Adipose tissue (tissue), 3 donors: ENCODE measurements at places on chromosomes 7 and 10. TPM values are rescaled to one million over a fixed set of nuclear protein-coding genes. Genes with fewer than 3 reads are reported as not detected.

MARVELD1 gene
- polyA plus RNA-seq, result 29.9 TPM

CYP2C8 gene
- 0.27 TPM for polyA plus RNA-seq

NKX2-3 gene
- 1.1 TPM for polyA plus RNA-seq

DPYSL4 gene
- 0.54 TPM for polyA plus RNA-seq

TSPAN12 gene
- polyA plus RNA-seq, result 5.3 TPM

EPHB6 gene
- 33.7 TPM for polyA plus RNA-seq

PLAU gene
- polyA plus RNA-seq, result 3.6 TPM

MSANTD7 gene
- polyA plus RNA-seq, result 2.5 TPM
